Adipocyte (in vitro differentiated cells): ENCODE measurements at places on chromosomes 13 and 19.

GRCh38 chr13:110500341-110500740 is 61.2 kb downstream of the RAB20 start:
- no peak for DNase-seq

DNA sequence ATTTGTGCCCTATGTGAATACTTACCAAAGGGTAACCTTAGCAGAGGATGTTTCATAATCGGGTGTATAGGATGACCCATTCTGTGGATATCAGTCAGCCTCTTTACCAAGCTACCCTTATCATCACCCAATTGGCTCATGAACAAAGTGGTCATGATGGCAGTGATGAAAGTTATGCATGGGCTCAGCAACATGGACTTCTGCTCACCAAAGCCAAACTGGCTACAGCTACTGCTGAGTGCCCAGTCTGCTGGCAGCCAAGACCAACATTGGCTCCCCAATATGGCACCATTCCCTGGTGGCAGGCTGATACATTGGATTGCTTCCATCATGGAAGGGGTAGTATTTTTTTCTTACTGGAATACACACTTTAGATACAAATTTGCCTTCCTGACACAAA is 5.7 kb upstream of the ZNF461 start:
- no peak for DNase-seq

DNA sequence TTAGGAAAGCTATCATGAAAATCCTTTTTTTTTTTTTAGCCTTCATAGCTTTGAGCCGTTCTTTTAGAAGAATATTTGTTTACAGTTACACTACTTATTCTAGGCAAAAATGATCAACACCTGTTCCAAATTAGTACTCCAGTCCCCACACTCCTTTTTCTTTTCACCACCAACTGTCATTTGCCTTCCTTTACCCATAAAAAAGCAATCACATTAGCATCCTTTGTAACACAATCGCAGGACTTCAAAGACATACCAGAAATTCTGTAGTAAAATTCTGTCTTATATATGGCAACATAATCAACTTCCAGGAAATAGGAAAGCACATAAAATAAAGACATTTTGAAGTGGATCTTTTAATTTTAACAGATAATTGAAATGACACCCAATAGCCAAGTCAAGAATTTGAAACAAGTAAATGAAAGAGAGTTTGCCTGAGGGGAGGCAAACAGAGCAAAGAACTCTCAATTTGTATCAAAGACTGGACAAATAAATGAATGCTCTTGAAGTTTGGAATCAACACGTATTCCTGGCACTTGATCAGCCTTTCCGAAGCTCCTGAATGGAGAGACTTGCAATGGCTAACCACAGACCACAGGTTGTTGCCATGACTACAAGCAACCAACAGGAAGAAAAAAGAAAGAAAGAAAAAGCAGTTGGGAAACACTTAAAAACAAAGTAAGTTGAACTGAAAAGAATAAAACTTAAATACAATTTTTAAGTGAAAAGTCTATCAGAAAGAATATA is 206.8 kb downstream of the PCDH9 start:
- DNase-seq = peak; percentile 67

DNA sequence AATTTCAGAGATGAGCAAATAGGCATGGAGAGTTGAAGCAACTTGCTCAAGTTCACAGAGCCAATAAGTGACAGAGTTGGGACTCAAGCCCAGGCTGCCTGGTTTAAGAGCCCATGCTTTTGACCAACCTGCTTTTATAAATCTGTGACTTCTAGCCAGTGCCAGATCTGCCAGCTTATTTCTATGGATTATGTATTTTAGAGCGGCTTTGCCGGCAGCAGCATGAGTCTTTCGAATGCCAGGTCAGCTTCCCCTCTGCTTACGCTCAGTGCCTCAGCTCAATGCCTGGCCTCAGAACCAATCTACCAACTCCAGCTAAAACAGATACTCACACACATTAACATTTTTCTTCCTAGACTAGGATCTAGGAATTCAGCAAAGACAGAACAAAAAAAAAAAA is 2.3 kb downstream of the SERPINE3 start:
- no peak for DNase-seq

DNA sequence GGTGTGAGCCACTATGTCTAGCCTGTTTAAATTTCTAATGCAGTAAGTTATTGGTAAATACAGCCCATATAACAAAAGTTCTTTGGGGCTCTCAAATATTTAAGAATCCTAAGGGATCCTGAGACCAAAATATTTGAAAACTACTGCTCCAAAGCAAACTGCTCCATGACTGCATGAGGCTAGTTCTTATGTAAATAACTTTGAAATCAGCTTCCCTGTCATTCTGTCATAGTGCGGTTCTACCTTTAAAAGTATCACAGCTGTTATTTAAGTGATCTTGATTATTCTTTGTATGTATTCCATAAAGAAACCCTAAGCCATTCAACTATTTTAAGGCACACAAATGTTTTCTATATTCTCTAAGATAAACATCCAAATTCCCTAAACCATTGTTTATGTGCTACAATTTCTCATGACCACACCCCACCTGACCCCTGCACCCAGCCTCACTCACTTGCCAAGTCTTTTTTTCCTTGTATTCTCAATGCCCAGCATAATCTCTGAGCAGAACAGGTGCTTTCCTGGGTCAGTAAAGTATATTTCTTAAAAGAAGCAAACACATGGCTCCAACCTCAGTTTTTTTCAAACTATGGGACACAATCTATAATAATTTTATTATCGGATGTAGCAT is 146.6 kb downstream of the RNF17 start:
- peak; percentile 43 for DNase-seq

- no peak for DNase-seq
Measured at GRCh38 chr19:10744801-10745293, 27.0 kb downstream of the DNM2 start.

DNA sequence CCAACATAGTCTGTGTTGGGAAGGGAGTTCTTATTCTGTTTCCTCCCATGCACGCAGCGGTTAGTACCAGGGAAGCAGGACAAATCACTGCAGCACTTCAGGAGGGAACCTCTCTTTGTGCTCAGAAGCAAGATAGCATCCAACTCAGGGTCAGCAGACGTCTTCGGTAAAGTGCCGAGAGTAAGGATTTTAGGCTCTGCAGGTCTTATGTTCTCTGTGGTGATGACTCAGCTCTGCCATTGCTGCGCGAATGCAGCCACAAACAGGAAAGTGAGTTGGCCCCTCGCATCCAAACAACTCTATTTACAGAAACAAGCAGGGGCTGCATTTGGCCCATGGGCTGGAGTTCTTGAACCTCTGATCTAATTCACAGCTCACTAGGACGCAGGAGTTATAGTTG is 122.1 kb upstream of the SPATA13 start:
- DNase-seq = peak; percentile 55

DNA sequence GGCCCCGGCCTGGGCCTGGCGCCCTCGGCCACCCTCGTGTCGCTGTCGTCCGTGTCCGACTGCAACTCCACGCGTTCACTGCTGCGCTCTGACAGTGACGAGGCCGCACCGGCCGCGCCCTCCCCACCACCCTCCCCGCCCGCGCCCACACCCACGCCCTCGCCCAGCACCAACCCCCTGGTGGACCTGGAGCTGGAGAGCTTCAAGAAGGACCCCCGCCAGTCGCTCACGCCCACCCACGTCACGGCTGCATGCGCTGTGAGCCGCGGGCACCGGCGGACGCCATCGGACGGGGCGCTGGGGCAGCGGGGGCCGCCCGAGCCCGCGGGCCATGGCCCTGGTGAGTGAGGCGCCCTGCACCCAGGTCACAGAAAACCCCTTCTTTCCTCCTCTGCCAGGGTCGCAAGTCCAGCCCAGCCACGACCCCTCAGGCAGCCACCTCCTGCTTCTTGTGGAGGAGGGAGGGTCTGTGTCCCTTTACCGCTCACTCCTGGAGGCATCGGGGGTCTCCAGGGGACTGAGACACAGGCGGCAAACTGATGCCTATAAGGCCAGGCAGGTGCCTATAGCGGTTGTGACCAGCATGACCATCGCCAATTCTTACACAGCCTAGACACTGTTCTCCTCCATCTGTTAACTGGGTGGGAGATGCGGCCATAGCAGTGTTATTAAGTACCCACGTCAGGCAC is 4.2 kb downstream of the TTC9B start:
- no peak for DNase-seq

DNA sequence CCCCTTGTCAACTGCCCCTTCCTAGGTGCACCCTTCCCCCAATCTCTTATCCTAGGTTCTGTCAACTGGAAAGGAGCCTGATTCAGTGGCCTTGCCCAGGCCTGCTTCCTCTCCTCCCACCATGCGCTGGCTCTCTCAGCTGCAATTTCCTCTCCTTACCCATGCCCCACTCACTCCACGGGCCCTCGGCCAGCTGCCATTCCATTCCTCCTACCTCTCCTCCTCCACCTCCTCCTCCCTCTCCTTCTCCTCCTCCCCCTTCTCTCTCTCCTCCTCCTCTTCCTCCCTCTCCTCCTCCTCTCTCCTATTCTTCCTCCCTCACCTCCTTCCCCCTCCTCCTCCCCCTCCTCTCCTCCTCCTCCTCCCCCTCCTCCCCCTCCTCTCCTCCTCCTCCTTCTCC is 9.6 kb upstream of the TIMM44 start:
- DNase-seq = peak; percentile 17

GRCh38 chr13:40228990-40229389 is 437.5 kb downstream of the FOXO1 start:
- no peak for DNase-seq

GRCh38 chr19:56933014-56933705 is 92.6 kb upstream of the PEG3 start:
- DNase-seq = no peak

- no peak for DNase-seq
Measured at GRCh38 chr19:52716522-52716921, 18.3 kb downstream of the ZNF611 start.

DNA sequence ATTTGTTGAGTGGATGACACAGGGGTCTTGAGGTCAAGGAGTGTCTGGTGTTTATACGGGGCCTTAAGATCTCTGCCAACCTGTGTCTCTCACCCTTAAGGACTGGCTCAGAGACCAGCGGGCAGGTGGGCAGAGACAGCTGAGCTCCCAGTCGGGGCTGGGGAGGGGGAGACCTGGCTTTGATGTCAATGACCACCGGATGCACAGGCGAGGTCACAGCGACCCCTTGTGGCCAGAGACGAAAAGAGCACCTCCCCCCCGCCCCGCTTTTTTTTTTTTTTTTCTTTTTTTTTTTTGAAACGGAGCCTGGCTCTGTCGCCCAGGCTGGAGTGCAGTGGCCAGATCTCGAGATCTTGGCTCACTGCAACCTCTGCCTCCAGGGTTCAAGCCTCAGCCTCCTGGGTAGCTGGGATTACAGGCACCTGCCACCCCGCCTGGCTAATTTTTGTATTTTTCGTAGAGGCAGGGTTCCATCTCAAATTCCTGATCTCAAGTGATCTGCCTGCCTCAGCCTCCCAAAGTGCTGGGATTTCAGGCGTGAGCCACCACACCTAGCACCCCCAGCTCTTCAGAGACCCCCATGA is 12.1 kb upstream of the KLK14 start:
- DNase-seq = peak; percentile 51

DNA sequence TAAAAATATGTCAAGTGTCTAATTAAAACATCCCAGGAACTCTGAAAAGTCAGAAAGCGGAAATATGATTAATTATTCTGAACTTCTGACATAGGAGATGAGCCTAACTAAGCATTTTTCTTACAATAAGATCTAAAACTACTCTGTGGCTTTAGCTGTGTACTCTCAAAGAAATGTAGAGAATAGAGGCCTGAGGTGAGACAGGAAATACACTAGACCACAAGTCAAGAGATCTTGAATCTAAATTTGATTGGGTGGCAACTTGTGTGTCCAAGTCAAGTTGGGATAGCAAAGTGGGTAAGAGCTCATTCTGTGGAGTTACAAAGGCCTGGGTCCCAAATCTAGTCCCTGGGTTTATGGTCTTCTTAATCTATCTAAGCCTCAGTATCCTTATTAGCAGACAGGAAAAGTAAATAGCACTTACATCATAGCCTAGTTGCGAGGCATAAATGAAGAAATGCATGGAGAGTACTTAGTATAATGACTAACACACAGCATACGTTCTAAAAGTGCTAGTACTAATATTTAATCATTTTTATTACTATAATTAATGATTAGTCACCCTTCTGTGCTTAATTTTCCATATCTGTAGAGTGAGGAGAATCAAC is 9.4 kb upstream of the LRRC63 start:
- no peak for DNase-seq

- DNase-seq = no peak
Measured at GRCh38 chr19:5261156-5261890, 79.3 kb downstream of the PTPRS start.

- DNase-seq = peak; percentile 94
Measured at GRCh38 chr19:48319647-48320541, 5.5 kb upstream of the EMP3 start.

DNA sequence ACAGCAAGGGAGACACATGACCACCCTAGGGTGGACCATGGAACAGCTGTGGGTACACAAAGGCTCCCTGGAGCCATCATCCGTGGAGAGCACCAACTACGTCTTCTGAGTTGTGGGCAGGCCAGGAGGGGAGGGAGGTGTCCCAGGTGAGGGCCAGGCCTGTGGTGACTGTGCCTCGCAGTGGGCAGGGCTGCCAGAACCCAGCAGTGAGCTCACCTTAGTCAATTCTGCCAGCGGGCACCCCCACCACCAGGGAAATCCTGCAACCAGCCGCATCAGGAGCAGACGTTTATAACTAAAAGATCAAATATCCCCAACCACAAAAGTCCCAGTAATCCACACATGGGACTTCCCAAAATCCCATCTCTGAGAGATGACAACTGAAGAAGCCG is 19.6 kb downstream of the ELL start:
- DNase-seq = no peak

DNA sequence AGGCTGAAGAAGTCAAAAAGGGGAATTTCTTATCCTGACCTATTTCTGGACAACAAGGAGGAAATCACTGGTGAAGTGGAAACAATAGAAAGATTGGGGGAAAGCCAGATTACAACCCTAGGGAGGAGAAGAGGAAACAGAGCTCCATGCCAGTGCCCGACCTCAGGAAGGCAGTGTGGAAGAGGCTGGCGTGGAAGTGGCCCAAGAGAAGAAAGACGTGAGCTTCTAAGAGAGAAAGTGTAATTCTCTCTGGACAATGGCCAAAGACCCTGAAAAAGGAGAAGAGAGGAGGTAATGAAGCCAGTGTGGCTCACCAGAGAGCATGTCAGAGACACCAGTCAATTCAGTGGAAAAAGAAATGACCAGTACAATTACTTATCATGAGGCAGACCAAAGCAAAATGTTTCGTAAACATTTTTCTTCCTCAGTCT is 52.6 kb upstream of the URAD start:
- no peak for DNase-seq

DNA sequence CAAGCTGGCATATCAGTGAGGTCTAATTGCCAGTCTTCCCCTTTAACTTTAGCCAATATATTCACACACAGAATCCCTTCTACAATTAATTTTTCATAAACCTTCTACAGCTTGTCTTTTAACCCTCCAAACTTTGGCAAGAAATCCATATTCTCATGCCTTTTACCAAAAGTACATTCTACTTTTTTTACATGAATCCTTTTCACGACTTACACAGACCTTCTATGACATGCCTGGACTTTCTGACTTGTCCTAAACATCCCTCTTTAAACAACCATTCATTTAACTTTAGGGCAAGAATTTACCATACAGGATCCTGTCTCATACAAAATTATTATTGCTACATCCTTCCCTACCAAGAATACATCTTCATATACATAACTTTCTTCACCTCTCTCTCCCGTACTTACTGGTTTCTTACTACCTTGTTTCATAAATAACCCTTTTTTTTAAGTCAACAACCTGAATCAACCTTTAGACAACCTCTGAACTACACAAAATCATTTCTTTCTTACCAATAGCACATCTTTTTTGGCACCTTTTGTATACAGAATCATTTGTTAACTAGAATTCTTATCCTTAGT is 23.5 kb downstream of the ZNF544 start:
- DNase-seq = no peak

- no peak for DNase-seq
Measured at GRCh38 chr13:74845806-74846205, 636.2 kb downstream of the TBC1D4 start.
